ENCODE measurements at places on chromosomes 5 and 9.

DNA sequence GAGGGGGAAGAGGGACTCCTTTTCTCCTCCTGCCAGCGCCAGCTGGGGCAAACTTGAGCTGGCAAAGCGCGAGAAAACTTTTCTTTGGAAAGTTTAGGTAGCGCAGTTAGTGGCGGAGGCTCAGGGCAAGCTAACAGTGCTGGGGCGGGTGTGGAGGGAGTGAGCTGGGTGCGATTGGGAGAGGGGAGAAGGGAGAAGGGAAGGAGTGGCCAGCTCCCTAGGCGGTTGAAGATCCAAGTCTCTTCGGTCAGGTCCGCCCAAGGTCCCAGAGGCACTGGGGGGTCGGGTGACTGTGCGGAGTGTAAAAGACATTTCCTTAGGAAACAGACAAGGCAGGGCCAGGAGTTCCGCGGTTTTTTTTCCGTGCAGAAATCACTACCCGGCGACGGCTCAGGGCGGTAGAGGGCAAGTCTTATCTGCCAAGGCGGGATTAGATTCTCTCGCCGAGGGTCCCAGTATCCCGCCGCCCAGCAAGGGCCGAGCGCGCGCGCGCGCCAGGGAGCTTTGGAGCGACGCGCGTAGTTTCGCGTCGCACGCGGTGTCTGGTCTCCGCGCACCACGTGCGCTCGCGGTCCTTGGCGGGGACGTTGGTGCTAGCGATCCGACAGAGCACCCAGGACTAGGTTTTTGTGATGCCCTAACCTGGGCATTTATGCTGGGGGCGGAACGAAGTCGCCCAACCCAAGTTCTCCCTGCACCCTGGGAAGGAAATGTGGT lies 33.6 kb upstream of the NFIB start:
- no peak for DNase-seq

DNA sequence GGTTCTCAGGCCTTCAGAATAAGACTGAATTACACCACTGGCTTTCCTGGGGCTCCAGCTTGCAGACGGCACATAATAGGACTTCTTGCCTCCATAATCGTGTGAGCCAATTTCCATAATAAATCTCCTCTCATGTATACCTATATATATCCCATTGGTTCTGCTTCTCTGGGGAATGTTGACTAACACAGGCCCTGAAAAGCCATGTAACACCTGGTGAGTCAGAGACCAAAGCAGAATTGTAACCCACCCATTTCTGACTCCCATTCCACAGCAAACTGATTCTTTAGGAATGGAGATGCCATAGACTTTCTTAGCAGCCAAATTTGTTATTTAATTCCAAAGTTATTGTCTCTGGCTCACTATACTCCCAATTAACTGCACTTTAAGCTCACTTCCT lies 85.4 kb upstream of the AGXT2 start:
- DNase-seq = no peak

- DNase-seq = no peak
These were observed 190.8 kb downstream of the DIRAS2 start for GRCh38 chr9:90451804-90452203.

- no peak for DNase-seq
These were observed 299.8 kb downstream of the TMEM38B start for GRCh38 chr9:105993921-105994715.

GRCh38 chr9:7375013-7375511 lies 424.5 kb downstream of the DMAC1 start:
- DNase-seq = no peak

GRCh38 chr9:110048976-110049698 lies 158.8 kb downstream of the C9orf152 start:
- no peak for DNase-seq

GRCh38 chr5:88396751-88397281 lies 128.2 kb upstream of the TMEM161B start:
- no peak for DNase-seq

DNA sequence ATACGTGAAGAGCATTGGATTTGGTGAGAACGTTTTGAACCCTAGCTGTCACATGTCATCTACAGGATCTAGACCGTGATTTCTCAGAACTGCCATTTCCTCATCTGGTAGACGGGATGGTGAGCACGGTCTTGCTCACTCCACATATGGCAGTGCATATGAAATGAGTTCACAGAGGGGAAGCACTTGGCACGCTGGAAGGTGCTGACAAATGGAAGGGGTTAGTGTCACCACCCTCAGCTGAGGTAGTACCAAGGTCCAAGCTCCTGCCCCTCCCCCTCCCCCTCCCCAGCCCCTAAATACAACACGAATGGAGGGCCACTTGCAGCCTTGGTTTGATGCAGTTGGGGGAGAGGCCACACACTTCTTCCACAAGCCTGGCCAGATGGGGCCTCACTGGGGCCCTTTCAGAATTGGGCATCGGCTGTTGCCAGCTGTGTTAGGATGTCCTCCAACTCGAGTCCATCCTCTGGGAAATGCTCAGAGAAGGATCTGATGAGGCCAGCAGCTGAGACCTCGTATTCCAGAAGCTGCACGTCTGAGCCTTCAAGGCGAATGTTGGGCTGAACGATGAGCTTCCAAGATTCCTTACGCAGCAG lies 322.4 kb downstream of the ANXA1 start:
- no peak for DNase-seq

DNA sequence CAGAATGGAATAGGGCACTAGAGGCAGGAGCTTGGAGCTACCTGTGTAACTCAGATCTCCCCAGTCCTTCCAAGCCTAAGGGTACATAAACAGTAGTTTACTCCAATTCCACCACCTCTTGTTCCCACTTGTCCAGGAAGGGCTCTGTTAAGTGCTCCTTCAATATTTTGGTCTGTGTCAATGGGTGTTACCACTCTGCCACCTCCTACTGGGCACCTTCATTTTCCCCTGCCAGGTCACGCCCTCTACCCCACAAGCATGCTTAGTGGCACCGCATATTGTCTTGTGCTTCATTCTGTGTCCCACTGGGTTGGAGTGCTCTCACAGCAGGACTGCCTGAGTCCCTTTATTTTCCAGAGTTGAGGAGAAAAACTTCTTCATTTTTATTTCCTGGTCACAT lies 459.8 kb downstream of the ARHGEF28 start:
- no peak for DNase-seq

DNA sequence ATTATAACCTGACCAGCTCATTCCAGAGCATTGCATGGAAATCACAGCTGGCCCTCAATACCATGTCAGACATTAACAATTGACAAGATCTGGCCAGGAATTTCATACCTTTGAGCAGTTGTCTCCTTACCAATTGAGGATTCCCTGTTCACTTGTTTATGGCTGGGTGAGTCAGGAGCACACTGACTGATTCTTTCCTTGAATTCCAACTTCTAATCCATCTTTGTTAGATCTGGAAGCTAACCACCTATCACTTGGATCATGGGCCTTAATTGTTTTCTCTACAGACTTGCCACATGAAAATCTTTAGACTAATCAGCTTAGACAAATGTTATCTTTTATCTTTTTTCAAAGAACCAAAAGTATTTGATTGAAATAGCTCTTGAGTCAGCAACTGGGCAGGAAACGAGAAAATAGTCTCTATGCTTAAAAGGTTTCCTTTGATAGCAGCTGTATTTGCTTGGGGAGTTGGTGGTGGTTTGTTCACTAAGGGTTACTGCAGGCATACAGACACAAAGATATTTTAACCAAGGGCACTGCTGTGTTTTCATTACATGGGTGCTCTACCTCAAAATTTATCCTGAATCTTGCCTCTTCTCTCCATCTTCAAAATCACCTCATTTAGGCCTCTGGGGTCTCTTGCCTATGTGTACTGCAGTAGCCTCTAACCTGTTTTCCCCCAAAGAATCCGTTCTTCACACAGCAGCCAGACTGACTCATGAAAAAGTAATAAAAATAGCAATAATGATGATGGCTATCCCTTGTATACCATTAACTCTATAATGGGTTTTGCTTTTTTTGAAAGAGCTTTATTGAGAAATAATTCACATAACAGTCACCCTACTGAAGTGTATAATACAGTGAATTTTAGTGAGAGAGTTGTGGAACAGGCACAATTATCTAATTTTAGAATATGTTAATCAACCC lies 197.0 kb upstream of the NMUR2 start:
- no peak for DNase-seq

GRCh38 chr9:96661711-96662110 lies 6.6 kb upstream of the PRXL2C start:
- DNase-seq = no peak

- DNase-seq = no peak
These were observed 12.8 kb upstream of the STC2 start for GRCh38 chr5:173340984-173341383.

GRCh38 chr9:114015607-114016006 lies 62.5 kb downstream of the AMBP start:
- DNase-seq = no peak

GRCh38 chr9:133713150-133713959 lies 24.8 kb downstream of the SARDH start:
- DNase-seq = no peak

GRCh38 chr5:110329955-110330525 lies 396.4 kb downstream of the TMEM232 start:
- no peak for DNase-seq

GRCh38 chr5:95057615-95058014 lies 227.3 kb downstream of the MCTP1 start:
- no peak for DNase-seq

DNA sequence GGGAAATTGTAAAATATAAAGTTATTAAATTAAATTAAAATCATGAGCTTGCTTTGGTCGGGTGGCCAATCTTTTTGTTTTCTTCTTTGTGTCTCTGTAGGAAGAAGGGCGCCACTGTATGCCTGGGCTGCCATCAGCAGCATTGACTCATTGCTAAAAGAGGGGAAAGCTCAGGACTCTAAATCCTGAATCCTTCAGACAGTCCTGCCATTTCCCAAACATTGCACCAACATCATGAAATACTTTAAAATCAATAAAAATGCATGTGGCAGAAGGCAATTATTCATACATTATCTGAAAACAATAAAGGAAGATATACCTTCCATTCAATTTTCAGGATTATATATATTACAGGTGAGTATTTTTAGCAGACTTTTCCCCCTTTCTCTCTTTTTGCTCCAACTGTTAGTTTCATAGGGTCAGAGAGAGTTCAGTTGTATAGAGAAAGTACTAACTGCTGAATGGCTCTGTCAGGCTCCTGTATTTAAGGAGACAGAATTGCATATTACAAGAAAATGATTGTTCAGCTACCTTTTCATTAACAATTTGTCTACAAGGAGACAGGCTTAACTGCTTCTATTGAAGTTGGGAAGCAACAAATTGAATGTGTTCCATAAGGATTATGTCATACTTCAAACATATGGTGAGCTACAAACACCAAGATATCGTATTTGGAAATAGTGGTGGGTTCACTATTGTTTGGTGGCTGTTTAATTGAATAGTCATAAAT lies 95.7 kb downstream of the ATPSCKMT start:
- DNase-seq = no peak

- no peak for DNase-seq
These were observed 6.9 kb downstream of the MRPS27 start for GRCh38 chr5:72313141-72313540.

DNA sequence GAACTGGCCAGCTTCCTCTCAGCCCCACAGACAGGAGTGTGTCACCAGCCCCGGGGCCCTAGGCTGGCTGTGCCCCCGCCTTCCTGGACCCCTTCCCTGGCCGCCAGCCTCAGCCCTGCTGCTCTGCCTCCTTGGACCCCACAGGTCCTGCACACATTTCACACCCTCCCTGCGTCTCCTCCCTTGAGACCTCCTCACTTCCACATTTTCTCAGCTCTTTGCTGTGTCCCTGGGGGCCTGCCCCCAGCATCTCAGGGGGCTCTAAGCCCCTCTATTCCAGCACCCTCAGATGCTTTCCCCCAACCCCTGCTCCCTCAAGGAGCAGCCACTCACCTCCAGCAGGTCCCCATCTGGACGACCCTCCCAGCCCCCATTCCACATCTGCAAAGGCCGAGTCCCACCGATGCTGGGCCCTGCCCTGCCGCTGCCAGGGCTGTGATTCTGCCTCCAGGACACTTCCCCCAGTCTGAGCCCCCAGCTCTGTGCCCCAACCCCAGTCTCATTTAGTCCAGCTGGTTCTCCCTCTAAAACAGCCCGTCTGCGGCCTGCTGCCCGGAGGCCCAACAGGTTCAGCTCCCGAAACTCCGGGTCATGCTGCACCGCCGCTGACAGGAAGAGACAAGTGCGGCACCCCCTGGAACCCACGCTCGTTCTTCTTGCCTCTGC lies 4.2 kb downstream of the SLC34A3 start:
- no peak for DNase-seq

DNA sequence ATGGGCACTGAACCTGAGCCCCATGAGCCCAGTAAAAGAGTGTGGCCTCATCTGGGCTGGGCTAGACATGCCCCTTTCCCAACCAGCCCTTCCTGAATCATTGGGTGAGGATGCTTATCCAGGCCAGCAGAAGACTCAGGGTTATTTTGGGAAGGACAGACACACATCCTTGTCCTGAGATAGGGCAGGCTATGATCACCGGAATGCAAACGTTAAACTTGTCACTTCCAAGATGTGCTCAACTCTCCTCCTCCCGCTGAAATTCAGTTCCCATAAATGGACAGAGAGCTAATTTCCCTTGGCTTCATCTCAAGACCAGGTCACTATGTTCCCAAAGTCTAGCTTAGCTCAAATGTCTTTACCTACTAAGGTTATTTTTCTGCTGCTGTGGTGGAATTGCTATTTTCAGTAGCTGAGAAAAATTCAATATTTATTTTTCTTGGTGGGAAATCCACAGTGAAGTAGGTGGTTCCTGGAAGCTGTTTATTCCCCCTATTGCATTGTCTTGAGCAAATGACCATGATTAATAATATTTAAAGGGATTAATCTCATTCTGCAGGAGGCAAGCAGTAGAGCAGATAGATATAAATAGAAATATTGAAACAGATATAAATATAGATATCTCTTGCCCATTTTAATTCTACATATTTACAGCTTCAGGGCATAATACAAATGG lies 70.0 kb downstream of the NXNL2 start:
- DNase-seq = no peak

- DNase-seq = peak; percentile 11
These were observed 865.4 kb upstream of the ACO1 start for GRCh38 chr9:31519011-31519410.

DNA sequence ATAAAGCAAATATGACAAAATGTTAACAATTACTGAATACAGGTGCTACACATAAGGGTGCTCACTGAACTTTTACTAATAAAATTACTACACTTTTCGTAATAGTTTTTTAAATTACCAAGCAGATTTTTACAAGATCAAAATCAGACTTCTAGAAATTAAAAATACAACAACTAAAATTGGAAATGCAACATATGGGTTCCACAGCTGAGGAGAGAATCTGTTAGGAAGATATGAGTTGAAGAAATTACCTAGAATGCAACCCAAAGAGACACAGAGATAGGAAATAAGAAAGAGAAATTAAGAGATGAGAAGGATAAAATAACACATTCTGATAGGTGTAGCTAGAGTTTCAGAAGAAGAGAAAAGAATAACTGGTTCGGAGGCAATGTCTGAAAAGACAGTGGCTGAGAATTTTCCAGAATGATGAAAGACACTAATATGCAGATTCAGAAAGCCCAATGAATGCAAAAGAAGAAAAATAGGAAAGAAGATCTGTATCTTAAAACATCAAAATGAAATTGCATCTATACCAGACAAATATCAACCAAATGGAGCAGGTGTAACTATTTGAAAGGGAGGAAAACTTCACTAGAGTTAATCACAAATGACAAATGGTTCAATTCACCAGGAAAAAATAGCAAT lies 95.8 kb downstream of the MAPKAP1 start:
- DNase-seq = no peak

- no peak for DNase-seq
These were observed 234.3 kb downstream of the CHSY3 start for GRCh38 chr5:130138406-130139045.

All from activated T-cell treated with anti-CD3 and anti-CD28 coated beads for 24 hours (primary cell).